Naive thymus-derived CD8-positive, alpha-beta T cell (primary cell): ENCODE measurements at places on chromosomes 13 and 19. TPM values are rescaled to one million over a fixed set of nuclear protein-coding genes. Genes with fewer than 3 reads are reported as not detected.

DNA sequence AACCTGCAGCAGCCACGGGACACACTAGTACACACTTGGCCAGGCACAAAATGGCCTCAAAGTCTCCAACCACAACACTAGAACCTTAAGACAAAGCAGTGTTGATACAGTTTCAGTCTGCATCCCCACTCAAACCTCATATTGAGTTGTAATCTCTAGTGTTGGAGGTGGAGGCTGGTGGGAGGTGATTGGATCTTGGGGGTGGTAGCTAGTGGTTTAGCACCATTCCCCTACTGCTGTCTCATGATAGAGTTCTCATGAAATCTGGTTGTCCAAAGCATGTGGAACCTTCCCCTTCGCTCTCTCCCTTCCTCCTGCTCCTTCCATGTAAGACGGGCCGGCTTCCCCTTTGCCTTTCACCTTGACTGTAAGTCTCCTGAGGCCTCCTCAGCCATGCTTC is 638.7 kb downstream of the UQCRFS1 start:
- no peak overlapping the region for H3K27ac ChIP-seq
- no peaks in the 10 kb centered on the region for H3K27me3 ChIP-seq
- H3K4me3 ChIP-seq: no peak overlapping the region
- DNase-seq: no peak
- H3K4me1 ChIP-seq: peaks cover 2% of the 10 kb centered on the region

- peak within 1 kb of the TSS; percentile 86 for H3K4me3 ChIP-seq
- peaks cover 29% of the 10 kb centered on the region for H3K4me1 ChIP-seq
- H3K27me3 ChIP-seq: no peaks in the 10 kb centered on the region
- H3K27ac ChIP-seq: peak within 1 kb of the TSS; percentile 67
Observed at GRCh38 chr19:42301646-42302203, at the start of gene PRR19. PRR19 (plus strand) TSS chr19:42302132; CDS start chr19:42309585, 7,453 bp downstream.

DNA sequence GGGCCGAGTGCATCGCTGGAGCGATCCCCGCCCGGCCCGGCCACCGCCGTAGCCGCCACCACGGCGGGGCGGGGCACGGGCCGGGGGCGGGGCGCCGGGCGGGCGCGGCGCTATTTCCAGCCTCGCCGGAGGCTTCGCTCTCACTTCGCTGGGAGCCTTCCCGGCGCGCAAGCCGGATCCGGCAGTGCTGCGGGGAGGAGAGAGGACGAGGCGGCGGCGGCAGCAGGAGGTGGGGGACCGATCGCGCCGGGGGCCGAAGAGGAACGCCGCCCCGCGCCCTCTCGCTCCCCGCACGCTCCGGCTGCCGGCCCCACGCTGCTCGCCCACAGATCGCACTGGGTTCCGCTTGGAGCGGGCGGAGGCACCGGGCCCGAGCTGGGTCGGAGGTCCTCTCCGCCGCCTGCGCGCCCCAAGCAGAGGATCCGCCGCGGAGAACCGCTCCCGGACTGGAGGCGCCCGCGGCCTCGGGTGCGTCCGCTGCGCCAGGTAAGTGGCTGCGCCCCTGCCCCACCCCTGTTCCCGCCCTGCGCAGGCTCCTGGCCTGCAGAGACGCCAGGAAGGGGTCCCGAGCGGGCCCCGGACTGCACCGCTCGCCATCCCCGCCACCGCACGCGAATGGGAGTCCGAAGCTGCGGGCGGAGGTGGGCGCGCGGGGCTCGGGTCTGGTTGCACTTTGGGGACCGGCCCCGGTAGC is at the start of gene CHST8:
Gene CHST8 (plus strand): TSS at position 143 of the 694 bp plus-strand sequence. CDS start 67,309 bp downstream, outside the sequence.
- H3K36me3 ChIP-seq: no peaks in the 10 kb centered on the region
- H3K27ac ChIP-seq: no peak within 1 kb of the TSS
- H3K4me1 ChIP-seq: no peaks in the 10 kb centered on the region
- peaks cover 38% of the 10 kb centered on the region for H3K27me3 ChIP-seq
- H3K4me3 ChIP-seq: no peak within 1 kb of the TSS

- peaks cover 51% of the 10 kb centered on the region for H3K27me3 ChIP-seq
- no peak overlapping the region for H3K27ac ChIP-seq
- peaks cover 43% of the 10 kb centered on the region for H3K4me1 ChIP-seq
Observed at GRCh38 chr19:53909471-53910169, 542 bp downstream of the CACNG7 start.

- no peaks in the 10 kb centered on the region for H3K27me3 ChIP-seq
- DNase-seq: no peak
- H3K4me3 ChIP-seq: no peak overlapping the region
- H3K27ac ChIP-seq: peak overlapping the region; percentile 34
Observed at GRCh38 chr19:35889370-35890112, 10.8 kb downstream of the NFKBID start.

DNA sequence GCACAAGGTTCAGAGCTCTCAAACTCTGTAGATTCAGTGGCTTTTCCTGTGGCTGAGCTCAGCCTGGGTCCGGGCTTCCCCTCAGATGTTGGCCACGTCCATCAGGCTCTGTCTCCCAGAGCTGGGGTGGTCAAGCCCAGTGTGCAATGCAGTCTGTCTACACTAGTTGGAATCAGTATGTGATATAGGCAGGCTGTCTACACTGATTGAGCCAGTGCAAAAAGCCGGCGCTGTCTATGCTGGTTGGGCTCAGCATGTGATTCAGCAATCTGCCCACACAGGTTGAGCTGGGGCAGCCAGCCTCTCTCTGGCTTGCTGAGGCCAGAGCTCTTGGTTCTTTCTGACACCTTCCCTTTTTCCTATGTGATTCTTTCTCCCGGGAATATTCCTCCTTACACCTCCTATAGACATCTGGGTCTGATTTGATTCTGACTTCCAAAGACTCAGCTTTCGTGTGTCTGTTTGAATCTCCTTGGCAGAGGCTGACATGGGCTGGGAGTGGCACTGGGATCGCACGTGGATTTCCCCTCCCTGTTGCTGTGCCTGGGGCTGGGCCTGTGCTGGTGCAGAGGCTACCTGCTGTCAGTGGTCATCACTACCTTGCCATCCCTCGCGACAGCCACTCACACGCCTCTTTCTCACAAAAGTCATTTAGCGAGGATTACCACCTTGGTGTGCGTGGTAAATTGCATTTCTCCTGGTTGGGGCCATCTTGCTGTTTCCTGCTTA is 9.3 kb downstream of the CHST8 start:
- DNase-seq: no peak
- no peaks in the 10 kb centered on the region for H3K4me1 ChIP-seq
- H3K36me3 ChIP-seq: no peaks in the 10 kb centered on the region
- no peak overlapping the region for H3K4me3 ChIP-seq
- peak overlapping the region; percentile 83 for H3K27ac ChIP-seq

GRCh38 chr13:24725379-24725778 is 38.6 kb upstream of the RNF17 start:
- peaks cover 8% of the 10 kb centered on the region for H3K4me1 ChIP-seq
- no peaks in the 10 kb centered on the region for H3K27me3 ChIP-seq
- no peaks in the 10 kb centered on the region for H3K36me3 ChIP-seq
- no peak overlapping the region for H3K4me3 ChIP-seq
- DNase-seq: no peak
- no peak overlapping the region for H3K27ac ChIP-seq

Gene EPS8L1
- 0.39 TPM for total RNA-seq

GRCh38 chr19:43526884-43527859 is at the start of gene ETHE1:
ETHE1 (minus strand) TSS chr19:43527201; CDS start chr19:43527177, 24 bp downstream.
- peak; percentile 35 for DNase-seq
- H3K36me3 ChIP-seq: peaks cover 2% of the 10 kb centered on the region
- peak within 1 kb of the TSS; percentile 73 for H3K4me3 ChIP-seq
- no peaks in the 10 kb centered on the region for H3K27me3 ChIP-seq
- H3K27ac ChIP-seq: peak within 1 kb of the TSS; percentile 75

Gene SYCN
- total RNA-seq: not detected

DNA sequence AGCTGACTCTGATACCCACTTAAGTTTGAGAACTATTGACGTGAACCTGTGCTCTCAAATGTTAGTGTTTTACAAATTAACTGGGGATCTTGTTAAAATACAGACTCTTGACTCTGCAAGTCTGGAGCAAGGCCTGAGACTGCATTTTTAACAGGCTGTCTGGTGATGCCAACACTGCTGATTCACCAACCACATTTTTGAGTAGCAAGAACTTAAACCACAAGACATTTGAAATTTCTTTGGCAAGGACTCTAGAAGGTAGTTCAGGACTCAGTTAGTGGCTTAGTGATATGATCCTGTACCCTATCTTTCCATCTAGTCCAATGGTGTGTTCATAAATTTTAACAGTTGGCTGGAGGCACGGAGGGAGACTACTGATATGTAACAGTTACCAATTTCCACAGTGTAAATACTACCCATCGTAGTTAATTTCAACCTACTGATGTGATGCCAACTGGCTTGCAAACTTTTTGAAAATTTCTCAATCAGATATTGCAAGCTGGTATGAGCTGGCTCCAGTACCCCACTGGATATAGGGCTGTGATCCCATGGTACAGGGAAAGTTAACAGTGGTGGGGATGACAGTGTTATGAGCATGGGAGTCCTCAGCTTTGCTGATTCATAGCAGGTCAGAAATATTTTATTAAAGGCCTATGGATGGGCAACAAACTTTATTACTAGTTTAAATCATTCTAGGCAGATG is 255.1 kb downstream of the TBC1D4 start:
- peaks cover 3% of the 10 kb centered on the region for H3K27me3 ChIP-seq
- no peak for DNase-seq
- no peak overlapping the region for H3K27ac ChIP-seq
- no peaks in the 10 kb centered on the region for H3K4me1 ChIP-seq
- H3K36me3 ChIP-seq: no peaks in the 10 kb centered on the region

GRCh38 chr19:7657131-7657751 is 11.6 kb upstream of the RETN start:
- H3K27me3 ChIP-seq: no peaks in the 10 kb centered on the region
- H3K4me3 ChIP-seq: no peak overlapping the region
- H3K27ac ChIP-seq: no peak overlapping the region
- peaks cover 24% of the 10 kb centered on the region for H3K4me1 ChIP-seq
- no peaks in the 10 kb centered on the region for H3K36me3 ChIP-seq

Gene ZNF837
- 5.8 TPM for total RNA-seq

DNA sequence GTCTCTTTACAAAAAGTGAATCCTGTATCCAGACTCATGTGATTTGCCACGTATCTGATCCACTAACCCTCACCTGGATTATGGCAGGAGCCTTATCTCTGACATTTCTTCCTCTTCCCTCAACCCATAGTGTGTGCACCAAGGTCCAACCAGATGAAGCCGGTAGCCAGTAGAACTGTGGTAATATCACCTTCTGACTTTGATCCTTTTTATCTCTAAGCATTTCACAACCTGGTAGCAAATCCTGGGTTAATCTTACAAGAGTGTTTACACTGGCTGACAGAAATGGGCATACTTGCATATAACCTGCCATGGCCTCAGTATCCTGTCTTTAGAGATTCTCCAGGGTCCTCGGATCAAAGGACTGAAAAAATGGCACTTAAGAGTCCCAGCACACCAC is 1.9 kb downstream of the ZNF417 start:
- H3K4me1 ChIP-seq: peaks cover 38% of the 10 kb centered on the region
- H3K27ac ChIP-seq: peak overlapping the region; percentile 98
- peaks cover 55% of the 10 kb centered on the region for H3K36me3 ChIP-seq
- peak overlapping the region; percentile 98 for H3K4me3 ChIP-seq
- no peaks in the 10 kb centered on the region for H3K27me3 ChIP-seq

Gene ZNF497
- 4.7 TPM for total RNA-seq

Gene PRX
- total RNA-seq: 3.8 TPM

- peaks cover 4% of the 10 kb centered on the region for H3K27me3 ChIP-seq
- no peak for DNase-seq
- H3K4me3 ChIP-seq: no peak overlapping the region
- H3K27ac ChIP-seq: no peak overlapping the region
- no peaks in the 10 kb centered on the region for H3K4me1 ChIP-seq
- H3K36me3 ChIP-seq: no peaks in the 10 kb centered on the region
Observed at GRCh38 chr13:97946951-97947588, 6.4 kb upstream of the IPO5 start.

- H3K36me3 ChIP-seq: no peaks in the 10 kb centered on the region
- H3K27me3 ChIP-seq: peaks cover 2% of the 10 kb centered on the region
- peak within 1 kb of the TSS; percentile 75 for H3K27ac ChIP-seq
- peaks cover 20% of the 10 kb centered on the region for H3K4me1 ChIP-seq
Observed at GRCh38 chr13:20160306-20161274, at the start of gene GJA3. GJA3 (minus strand) TSS chr13:20161052; CDS start chr13:20143288, 17,764 bp downstream.

- DNase-seq: no peak
- H3K27ac ChIP-seq: no peak overlapping the region
- H3K27me3 ChIP-seq: no peaks in the 10 kb centered on the region
- H3K4me1 ChIP-seq: no peaks in the 10 kb centered on the region
Observed at GRCh38 chr13:105611424-105611823, 924.0 kb downstream of the EFNB2 start.

GRCh38 chr19:48720251-48720612 is 707 bp upstream of the MAMSTR start:
- H3K4me1 ChIP-seq: peaks cover 21% of the 10 kb centered on the region
- H3K4me3 ChIP-seq: peak overlapping the region; percentile 95
- H3K27me3 ChIP-seq: no peaks in the 10 kb centered on the region
- peak overlapping the region; percentile 96 for H3K27ac ChIP-seq
- no peak for DNase-seq

Gene TNFSF9
- total RNA-seq: 0.30 TPM

Gene ZNF729
- total RNA-seq: not detected

DNA sequence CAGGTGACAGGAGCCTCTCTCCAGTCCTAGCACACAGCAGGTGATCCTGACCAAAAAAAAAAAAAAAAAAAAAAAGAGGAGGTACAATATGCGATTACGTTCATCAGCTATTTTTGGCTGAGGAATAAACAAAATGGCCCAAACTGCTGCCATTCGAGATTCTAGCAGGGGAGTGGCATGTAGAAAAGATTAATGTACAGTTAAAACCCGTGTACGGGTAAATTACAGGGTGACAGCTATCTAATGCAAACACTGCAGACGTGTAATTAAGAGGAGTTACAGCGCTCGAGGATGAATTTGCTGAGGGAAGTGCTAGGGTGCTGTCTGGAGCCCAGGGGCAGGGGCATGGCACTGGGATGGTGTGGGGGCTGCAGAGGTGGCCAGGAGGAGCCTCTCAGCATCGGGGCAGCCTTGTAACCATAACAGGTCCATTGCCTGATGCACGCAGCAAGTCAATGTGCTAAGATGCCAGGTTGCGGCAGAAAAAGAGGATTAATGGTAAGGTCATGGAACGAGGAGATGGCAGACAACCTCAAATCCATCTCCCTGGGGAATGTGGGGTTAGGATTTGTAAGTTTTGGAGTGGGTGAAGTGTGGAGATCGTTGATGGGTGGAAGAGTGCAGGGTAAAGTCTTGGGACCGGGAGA is 17.4 kb downstream of the CHST8 start:
- no peak overlapping the region for H3K27ac ChIP-seq
- DNase-seq: no peak
- peaks cover 21% of the 10 kb centered on the region for H3K27me3 ChIP-seq

- no peak overlapping the region for H3K27ac ChIP-seq
- peaks cover 12% of the 10 kb centered on the region for H3K27me3 ChIP-seq
- H3K4me1 ChIP-seq: no peaks in the 10 kb centered on the region
- H3K36me3 ChIP-seq: no peaks in the 10 kb centered on the region
Observed at GRCh38 chr13:38880397-38880796, 110.2 kb downstream of the STOML3 start.

Gene MRPS12
- 25.6 TPM for total RNA-seq

Gene APOC1
- total RNA-seq: not detected
